ENCODE measurements at places on chromosomes 5 and 9.

DNA sequence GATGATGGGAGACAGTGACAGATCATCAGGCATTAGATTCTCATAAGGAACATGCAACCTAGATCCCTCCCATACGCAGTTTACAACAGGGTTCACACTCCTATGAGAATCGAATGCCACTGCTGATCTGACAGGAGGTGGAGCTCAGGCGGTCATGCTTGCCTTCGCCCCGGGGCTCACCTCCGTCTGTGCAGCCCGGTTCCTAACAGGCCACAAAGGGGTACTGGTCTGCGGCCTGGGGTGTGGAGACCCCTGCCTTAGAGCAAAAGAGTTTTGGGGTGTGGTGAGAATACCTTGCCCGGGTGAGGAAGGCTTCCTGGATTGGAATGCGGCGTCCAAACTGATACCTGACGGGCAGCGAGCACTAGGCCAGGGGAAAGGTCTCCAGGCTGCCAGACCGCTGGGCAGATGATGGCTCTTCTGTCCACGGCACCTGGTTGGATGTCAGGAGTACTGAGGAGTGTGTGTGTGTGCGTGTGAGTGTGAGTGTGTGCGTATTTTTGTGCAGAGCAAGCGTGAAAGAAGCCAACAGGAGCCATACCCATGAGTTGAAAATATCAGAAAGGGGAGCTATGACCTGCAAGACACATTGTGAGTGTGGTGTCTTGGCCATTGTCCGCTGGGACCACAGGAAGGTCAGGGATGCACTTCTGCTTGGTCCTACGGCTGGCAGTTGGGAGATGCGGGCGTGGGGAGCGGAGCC is 55.4 kb downstream of the ACER2 start:
- DNase-seq = no peak

DNA sequence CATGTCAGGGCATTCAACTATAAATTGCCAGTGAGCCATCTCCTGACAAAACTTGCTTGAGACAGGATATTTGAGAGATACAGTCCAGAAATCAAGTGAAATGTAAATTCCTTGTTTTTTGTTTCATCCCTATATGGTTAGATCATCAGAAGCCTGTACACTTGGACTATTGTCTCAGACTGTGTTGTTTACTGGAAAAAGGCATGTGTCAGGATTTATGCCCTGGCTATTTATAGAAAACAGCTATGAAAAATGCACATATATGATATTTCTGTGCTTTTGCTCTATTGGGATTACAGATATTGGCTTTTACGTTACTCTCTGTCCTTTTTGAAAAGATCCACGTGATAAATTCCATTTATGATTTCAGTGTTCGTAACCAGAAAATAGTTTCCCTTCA is 44.2 kb downstream of the IL31RA start:
- no peak for DNase-seq

DNA sequence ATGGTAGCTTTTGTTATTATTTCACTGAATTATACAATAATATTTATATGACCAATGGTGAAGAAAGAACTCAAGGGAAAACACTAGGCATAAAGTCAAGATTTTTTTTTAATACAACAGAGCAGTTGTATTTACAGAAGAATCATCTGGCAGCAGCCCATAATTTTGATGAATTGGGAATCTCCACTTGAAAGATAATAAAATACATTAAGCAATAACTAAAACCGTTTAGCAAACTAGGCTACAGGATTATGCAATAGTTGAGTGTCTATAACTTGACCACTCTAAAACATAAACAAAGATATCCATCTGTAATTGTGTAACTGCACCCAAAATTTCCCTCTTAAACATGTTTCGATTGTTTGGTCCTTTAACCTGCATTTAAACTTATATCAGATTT is 80.8 kb downstream of the SNCAIP start:
- peak; percentile 51 for DNase-seq

DNA sequence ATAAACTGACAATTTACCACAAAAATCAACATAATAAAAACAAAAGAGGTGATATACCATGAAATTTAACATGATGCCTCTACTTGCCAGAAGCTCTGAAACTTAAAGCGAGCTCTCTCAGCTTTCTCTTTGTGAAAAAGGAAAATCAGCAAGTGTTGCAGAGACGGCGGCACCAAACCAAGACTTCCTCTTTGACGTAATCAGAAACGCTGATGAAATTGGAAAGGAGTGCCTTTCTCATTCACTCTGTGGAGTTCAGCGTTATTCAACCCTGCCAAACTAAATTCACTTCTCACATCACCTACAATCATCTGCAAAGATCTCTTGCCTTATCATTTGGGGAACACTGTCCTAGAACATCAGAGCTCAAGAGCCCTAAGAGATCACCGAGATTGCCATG is 32.2 kb downstream of the ANXA6 start:
- no peak for DNase-seq

DNA sequence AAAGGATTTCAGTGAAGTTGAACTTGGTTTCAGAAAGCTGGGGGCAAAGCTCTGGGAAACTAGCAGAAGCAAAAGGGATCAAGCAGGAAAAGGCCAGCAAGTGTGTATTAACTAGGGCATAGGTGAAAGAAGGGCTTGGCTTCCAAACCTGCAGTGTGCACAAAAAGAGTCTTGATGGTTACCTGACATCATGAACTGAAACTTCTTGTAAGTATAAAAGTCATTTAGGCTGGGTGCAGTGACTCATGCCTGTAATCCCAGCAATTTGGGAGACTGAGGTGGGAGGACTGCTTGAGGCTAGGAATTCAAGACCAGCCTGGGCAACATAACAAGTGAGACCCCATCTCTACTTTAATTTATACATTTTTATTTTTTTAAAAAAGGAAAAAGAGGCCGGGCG is 216.4 kb downstream of the EPB41L4A start:
- DNase-seq = no peak

DNA sequence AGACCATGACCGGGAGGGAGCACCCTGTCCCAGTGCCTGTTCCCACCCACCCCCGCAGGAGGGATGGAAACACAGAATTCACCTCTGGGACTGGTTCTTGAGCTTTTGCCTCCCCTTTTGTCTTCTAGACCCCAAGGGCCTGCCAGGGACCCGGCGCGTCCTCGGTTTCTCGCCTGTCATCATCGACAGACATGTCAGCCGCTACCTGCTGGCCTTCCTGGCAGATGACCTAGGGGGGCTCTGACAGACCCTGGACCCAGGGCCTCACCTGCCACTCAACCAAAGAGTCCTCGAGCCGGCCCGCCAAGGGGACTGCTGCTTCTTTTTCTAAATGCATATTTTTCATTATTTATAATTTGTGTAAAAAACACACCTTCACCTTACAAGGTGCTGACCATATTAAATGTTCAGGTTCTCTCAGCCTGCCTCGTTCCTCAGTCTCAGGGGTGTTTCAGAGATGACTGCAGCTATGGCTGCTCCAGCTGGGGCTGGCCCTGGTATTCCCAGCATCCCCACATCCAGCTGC is 16.9 kb downstream of the CARD19 start:
- no peak for DNase-seq

DNA sequence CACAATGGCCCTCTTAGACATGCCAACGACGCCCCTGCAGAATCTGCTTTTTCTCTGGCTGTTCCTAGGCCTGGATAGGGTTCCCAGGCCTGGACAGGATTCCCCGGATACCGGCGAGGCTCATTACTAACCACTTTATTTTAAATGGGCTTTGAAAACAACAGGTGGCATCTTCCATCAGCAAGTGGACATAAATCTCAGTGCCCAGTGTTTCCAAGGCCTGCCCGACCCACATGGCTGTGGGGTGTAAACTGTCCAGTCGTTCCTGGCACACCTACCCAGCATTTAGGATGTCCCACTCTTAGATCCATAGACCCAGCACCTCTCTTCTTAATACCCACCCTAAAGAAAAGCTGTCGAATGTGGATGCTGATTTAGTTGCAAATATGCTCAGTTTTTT is 896 bp downstream of the CMBL start:
- no peak for DNase-seq

GRCh38 chr9:100322954-100323536 is 29.7 kb downstream of the TEX10 start:
- DNase-seq = no peak

DNA sequence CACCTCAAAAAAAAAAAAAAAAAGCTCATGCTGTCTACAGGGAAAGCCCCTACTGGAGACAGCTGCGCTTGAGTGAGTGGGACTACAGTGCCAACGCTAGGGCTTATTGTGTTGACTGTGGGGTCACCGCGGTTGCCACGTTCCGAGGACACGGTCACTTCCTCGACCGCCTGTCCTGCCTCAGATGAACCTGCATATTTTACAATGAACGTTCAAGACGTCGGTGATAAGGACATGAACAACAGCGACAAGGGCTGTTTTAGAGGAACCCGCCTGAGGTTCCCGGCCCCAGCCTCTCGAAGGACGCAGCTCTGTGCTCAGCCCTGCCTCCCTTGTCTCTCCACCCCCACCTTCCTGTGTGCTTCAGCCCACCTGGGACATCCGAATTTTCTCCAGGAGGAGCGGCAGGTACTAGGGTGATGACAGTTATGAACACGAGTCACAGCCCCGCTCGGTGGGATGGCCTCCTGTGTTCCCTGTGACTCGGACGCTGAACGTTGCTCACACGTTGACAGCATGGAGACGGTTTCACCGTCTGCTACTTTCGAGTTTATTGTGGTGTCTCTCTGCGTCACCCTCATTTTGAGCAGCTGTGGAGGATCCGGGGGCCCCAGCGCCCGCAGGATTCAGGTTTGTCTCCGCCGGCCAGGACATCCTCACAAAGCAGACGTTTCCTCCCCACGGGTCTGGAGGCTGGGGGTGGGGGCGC is 11.3 kb upstream of the DIPK1B start:
- DNase-seq = no peak

DNA sequence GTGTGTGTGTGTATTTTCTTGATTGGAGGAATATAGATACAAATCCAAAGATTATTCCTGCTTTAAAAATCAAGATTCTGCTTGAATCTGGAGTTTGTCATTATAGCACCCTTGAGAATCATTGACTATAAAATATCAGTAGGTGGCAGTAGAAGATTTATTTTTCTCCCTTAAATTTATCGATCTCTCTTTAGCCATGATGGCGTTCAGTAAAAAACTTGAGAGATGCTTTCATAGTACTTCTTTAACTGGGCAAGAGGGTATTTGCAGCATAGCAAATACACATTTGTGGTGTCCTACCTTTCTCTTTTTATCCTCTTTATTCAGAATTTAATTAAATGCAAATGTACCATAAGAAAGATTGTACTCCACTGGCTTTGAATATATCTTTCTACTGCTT is 307.7 kb downstream of the ADGRV1 start:
- no peak for DNase-seq

- no peak for DNase-seq
Measured at GRCh38 chr5:151947931-151948608, 23.4 kb upstream of the GLRA1 start.

GRCh38 chr9:95785209-95785608 is 90.3 kb upstream of the ERCC6L2 start:
- no peak for DNase-seq

DNA sequence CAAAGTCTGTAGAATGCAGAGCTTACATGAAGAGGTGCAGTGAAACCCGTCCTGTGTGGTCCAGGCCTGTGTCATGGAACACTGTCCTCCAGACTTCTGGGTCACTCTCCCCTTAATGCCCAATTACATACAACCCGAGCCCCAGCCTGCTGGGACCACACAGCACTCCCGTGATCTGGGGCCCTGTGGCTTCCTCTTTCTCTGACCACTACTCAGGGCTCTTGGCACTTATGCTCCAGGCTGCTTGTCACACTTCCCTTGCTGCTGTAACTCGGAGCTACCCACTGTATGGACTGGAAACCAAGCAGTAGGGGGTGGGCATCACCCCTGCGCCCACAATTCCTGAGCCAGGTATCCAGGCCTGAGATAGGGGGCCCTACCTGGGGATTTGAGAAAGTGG is 10.3 kb upstream of the IL3 start:
- no peak for DNase-seq

DNA sequence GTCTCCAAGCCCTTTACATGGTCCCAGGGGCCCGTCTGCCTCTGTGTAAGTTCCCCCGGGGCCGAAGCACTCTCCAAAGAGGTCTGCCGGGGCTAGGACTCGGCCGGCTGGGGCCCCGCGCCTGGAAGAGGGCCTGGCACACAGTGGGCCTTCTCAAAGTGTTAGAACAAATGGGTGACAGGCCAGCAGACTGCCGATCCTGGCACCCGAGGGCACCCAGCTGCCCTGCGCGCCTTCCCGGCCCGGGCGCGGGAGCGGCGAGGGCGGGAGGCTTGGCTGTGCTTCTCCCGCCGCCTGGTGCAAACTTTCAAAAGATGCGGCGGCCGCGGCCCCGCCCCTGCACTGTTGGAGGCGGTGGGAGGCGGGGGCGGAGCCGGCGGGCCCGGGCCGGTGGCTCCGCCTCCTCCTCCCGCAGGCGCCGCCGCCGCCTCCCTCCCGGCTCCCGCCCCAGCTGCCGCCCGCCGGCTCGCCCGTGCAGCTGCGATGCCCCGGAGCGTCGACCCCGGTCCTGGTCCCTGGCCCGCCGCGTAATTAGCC is at the start of gene NEURL1B:
Gene NEURL1B, plus strand, starts transcription at position 442 of the 537 bp plus-strand sequence. CDS start 144 bp downstream, outside the sequence.
- DNase-seq = no peak

- no peak for DNase-seq
Measured at GRCh38 chr5:97528941-97529340, 345.9 kb upstream of the RIOK2 start.

GRCh38 chr9:120263836-120264235 is 316.1 kb downstream of the CDK5RAP2 start:
- no peak for DNase-seq

- DNase-seq = no peak
Measured at GRCh38 chr9:13557746-13558145, 278.3 kb upstream of the MPDZ start.

DNA sequence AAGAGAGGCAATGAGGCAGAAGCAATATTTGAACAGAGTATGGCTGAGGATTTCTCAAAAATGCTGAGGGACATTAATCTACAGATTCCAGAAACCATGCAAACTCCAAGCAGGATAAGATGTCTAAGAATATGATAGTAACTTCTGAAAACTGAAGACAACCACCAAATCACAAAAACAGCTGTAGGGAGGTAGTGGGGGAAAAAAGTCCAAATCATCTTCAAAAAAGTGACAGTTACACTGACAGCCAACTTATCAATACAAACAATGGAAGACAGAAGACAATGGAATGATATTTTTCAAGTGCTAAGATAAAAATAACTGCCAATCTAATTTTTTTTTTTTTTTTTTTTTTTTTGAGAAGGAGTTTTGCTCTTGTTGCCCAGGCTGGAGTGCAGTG is 30.5 kb downstream of the CMYA5 start:
- DNase-seq = no peak

DNA sequence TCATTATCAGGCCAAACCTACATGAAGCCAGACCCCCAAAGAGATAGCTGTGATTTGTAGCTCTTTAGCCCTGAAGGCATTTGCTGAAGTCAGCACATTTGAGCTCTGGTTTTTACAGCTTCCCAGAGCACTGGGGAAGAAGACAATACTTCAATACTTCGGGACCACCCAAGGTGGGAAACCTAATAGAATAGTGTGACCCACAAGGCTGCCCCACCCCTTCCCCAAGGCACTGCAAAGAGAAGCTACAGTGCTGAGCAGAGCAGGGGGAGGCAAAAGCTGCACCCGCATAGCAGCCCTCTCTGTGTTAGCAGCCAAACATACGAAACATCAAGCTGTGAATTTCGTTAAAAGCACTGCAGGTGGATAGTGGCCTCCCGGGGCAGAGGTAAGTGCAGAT is 87.3 kb downstream of the HSD17B3 start:
- no peak for DNase-seq

GRCh38 chr9:96621618-96622017 is 2.0 kb upstream of the CDC14B start:
- DNase-seq = no peak

- no peak for DNase-seq
Measured at GRCh38 chr5:117776977-117777376, 1202.4 kb upstream of the SEMA6A start.

Measured in GM04504 (cell line).